Pancreas (tissue), 10 donors: ENCODE measurements at places on chromosomes 13 and 19.

- no peaks in the 10 kb centered on the region for H3K4me1 ChIP-seq
- no peak for DNase-seq
- H3K27ac ChIP-seq, result no peak overlapping the region
- no peaks in the 10 kb centered on the region for H3K36me3 ChIP-seq
- H3K27me3 ChIP-seq, result no peaks in the 10 kb centered on the region
- H3K4me3 ChIP-seq, result no peak overlapping the region
These were observed 35.0 kb upstream of the PNMA8B start for GRCh38 chr19:46530636-46531035.

- no peak for DNase-seq
- H3K36me3 ChIP-seq, result no peaks in the 10 kb centered on the region
- H3K27ac ChIP-seq, result no peak overlapping the region
- no peak overlapping the region for H3K4me3 ChIP-seq
These were observed 574 bp downstream of the CYP2S1 start for GRCh38 chr19:41193430-41194156.

GRCh38 chr19:47878906-47879305 lies 7.2 kb downstream of the SULT2A1 start:
- H3K27ac ChIP-seq, result no peak overlapping the region
- no peaks in the 10 kb centered on the region for H3K36me3 ChIP-seq
- H3K27me3 ChIP-seq, result no peaks in the 10 kb centered on the region
- H3K4me3 ChIP-seq, result no peak overlapping the region
- no peak for DNase-seq

- no peak overlapping the region for H3K27ac ChIP-seq
- no peaks in the 10 kb centered on the region for H3K27me3 ChIP-seq
- H3K4me1 ChIP-seq, result no peaks in the 10 kb centered on the region
These were observed 11.6 kb downstream of the CLEC4G start for GRCh38 chr19:7720351-7720750.

DNA sequence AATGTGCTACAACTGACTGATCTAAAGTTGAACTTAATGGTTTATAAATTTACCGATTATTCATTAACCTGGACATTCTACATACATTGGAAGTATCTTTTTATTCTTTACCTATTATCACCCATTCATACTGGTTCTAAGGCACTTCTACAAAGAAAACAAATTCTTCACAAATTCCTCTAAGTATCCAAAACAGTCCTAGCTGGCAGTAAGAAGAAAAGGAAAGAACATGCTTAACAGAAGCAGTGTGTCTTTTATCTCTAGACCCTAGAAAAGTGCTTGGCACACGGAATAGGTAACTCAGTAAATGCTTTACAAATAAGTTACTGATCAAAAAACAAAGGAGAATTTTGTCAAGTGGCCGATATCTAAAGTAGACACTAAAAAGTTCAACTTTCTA lies 32.8 kb downstream of the TSC22D1 start:
- no peak overlapping the region for H3K27ac ChIP-seq
- H3K4me1 ChIP-seq, result no peaks in the 10 kb centered on the region
- H3K27me3 ChIP-seq, result no peaks in the 10 kb centered on the region
- DNase-seq, result no peak
- no peak overlapping the region for H3K4me3 ChIP-seq
- H3K36me3 ChIP-seq, result no peaks in the 10 kb centered on the region

- no peaks in the 10 kb centered on the region for H3K36me3 ChIP-seq
- no peak for DNase-seq
These were observed 41.2 kb downstream of the CCL25 start for GRCh38 chr19:8093740-8094139.
